Iris pigment epithelial cell (primary cell): ENCODE measurements at places on chromosomes 16 and 17.
A peak's percentile ranks its signal among the peaks of the same experiment; 100 is the strongest.

DNA sequence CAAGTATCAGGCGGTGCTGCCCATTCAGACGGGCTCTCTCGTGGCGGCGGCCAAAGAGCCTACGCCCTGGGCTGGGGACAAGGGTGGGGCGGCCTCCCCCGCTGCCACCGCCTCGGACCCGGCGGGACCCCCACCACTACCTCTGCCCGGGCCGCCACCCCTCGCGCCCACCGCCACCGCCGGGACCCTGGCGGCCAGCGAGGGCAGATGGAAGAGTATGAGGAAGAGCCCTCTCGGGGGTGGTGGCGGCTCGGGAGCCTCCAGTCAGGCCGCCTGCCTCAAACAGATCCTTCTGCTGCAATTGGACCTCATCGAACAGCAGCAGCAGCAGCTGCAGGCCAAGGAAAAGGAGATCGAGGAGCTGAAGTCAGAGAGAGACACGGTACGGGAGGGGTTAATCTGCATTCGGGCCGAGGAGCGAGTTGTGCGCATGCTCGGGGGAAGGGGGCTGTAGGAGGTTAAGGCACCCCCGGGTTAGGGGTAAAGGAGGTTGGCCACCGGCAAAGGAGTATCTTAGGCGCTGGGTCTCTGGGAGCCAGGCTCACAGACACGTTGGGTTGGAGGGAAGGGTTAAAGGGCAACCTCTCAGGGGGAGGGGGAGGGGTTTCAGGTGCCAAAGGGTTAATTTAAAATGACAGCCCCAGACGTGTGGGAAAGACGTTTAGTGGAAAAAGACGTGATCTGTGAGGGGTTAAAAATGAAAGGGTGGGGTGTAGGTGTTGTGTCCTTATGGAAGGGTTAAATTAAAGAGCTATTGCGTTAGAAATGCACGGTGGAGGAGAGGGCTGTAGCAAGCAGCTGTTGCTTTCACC is 1.4 kb downstream of the MSL1 start:
- no peak for DNase-seq

DNA sequence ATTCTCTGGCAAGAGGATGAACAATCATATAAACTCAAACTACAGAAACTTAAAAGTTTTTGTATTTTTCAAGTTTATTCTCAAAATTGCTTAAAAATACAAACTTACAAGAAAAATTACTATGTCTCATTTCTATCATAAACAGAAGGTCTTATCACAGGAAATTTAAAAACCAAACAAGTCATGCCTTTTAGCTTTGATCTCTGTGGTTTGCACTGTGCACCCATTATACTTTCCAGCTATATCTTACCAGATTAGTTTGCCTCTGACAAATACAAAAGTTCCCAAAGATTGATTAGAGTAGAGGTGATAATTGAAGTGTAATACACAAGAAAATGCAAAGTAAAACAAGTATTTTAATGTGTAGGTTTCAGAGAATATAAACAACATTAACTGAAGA is 117.4 kb downstream of the MYO1D start:
- DNase-seq = no peak

GRCh38 chr16:30409125-30410060 is 2.0 kb downstream of the ZNF771 start:
- DNase-seq = peak; percentile 76

GRCh38 chr17:79154951-79155585 is 80.4 kb downstream of the ENGASE start:
- DNase-seq = no peak

GRCh38 chr16:63596716-63597115 is 1525.1 kb downstream of the CDH11 start:
- DNase-seq = no peak

DNA sequence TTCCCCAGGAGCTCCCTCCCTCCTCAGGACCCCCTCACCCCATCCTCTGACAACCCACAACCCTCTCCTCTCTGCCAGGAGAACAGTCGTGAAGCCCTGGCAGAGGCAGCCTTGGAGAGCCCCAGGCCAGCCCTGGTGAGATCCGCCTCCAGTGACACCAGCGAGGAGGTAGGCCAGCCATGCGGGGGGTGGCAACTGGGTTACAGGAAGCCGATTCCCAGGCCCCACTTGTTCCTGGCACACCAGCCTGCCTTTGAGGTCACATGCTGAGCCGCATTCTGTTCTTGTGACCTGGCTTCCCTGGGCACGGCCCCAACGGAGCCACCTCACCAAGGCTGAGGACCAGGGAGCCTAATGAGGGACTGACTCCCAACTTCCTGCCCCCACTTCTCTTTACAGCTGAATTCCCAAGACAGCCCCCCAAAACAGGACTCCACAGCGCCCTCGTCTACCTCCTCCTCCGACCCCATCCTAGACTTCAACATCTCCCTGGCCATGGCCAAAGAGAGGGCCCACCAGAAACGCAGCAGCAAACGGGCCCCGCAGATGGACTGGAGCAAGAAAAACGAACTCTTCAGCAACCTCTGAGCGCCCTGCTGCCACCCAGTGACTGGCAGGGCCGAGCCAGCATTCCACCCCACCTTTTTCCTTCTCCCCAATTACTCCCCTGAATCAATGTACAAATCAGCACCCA is 7.9 kb downstream of the NAT9 start:
- no peak for DNase-seq

DNA sequence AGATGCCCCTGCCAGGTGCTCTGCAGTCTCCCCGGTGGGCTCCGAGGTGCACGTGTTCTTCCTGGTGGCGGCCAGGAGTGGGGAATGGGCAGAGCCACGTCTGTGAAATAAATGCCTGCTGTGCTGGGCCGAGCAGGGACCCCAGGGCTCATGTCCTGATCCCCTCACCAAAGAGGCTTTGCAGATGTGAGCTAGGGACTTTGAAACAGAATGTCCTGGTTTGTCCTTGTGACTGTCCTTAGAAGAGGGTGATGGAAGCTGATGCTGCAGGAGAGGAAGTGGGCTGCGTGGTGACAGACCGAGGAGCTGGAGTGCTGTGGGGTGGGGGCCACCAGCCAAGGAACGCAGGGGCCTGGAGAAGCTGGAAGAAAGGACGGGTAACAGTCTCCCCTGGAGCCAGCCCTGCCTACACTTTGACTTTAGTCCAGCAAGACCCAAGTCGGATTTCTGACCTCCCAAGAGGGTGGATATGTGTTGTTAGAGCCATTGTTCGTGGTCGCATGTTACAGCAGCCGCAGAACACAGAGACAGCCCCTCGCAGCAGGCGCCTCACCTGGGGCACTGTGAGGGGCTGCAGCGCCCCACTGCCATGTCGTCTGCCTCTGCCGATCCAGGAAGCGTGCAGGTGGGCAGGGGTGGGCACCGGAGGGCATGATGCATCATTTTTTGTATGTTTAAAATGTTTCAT is 217.9 kb upstream of the CIBAR2 start:
- DNase-seq = no peak

DNA sequence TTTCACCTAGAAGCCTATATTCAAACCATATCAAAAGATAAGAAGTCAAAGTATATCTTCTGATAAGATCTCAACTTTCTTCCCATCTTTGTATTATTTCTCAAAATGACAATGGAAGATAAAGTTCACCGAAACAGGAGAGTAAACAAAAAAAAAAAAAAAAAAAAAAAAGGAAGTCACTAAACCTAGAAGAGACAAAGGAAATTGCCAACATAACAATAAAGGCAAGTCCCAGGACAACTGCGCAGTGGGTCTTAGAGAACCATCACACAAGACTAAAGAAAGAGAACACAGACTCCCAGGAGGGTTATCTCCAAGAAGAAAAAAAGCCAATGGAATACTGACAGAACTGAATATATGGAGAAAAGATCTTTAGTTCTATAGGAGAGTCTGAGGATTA is 65.7 kb downstream of the SMURF2 start:
- DNase-seq = no peak

GRCh38 chr16:68397710-68398201 is 50.6 kb downstream of the SMPD3 start:
- DNase-seq = no peak

GRCh38 chr17:79666111-79666510 is 55.3 kb upstream of the RBFOX3 start:
- DNase-seq = no peak

DNA sequence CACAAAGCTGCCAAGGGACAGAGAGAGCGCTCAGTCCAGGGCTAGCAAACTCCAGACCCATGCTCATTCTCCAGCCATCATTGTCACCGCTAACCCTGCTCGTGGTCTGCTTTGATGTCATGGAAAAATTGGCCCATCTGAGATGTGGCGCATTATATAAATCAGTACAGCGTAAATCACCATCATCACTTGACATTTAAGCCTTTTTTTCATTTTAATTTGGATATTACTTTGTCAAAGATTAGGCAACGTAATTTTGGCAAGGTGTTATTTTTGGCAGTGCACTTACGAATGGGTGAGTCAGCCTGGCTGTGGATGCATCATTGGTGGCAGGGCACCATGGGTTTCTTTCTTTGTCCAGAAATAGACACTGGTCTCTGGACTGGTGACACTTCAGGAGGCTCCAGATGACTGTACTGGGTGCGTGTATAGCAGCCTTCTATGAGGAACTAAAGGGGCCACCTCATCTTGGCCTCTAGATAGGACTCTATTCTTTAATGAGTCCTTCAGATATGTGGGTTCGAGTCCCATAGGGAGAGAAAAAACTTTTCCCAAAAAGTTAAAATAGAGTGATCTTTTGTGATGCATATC is 166.3 kb downstream of the MSI2 start:
- DNase-seq = no peak

DNA sequence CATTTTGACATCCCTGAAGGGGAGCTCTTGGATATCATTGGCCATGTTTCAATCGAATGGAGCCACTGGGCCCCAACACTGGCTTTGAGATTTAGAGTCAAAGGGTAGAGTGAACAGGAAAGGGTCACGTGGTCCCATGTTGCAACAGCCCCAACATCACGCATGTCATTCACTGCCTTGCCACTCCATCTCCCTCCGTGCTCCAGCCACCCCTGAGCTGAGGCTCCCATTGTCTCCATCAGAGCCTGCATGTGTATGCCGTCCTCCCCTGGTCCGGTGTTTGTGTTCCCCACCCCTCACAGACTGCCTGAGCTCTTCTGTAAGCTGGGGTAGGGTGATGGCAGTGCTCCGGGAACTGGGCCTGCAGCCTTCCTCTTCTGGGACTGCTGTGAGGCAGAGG is 12.1 kb downstream of the NFE2L1 start:
- DNase-seq = no peak

DNA sequence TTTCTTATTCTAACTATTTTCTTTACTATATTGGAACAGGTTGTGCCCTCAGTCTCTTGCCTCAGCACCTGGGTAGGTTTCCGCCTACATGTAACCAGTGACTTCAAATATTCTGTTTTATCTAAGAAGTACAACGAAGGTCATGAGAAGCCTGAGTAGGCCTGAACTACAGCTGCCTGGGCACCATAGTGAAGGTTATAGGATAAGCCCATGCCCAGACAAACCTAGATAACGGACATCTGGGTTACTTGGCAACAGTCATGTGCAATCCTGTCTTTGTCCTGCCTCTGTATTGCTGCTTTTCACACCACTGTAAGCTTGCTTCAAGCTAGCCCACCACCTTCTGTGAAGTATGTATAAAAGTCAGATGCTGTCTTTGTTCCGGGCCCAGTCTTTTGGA is 25.4 kb upstream of the ARL4D start:
- no peak for DNase-seq

- DNase-seq = no peak
Observed at GRCh38 chr17:69325518-69326376, 1.2 kb downstream of the ABCA5 start.

GRCh38 chr17:7651097-7651664 is 455 bp downstream of the ATP1B2 start:
- no peak for DNase-seq

DNA sequence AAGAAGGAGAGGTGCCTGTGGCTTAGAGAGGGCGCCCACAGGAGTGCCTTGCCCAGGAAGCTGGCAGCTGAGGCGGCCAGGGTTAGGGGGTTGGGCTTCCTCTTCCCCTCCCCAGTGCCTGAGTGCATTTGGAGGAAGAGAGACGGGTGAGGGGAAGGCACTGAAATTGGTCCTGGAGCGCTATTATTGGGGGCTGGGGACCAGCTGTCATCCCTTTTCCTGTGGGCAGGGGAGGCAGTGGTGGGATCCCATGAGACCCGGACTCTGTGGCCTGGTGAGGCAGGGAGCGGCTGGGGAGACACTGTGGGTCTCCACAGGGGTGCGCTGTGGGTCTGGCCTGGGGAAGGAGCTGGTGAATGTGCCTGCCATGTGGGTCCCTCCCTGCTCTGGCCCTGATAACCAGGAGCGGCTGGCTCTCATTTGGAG is 259.7 kb downstream of the SEC14L1 start:
- no peak for DNase-seq

DNA sequence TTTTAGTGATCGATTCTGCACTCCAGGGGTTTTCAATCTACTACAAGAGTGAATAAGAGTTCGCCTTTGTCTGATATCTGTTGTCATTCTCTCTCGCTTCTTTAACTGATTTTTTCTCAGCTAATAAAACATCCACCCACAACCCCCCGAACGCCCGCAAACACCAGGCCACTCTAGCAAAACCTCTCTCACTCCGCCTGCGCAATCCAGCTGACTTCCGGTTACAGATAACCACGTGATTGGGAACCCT is 338 bp upstream of the RPL19 start:
- DNase-seq = peak; percentile 96

- no peak for DNase-seq
Observed at GRCh38 chr16:78669994-78670393, 570.5 kb downstream of the WWOX start.

GRCh38 chr17:11035681-11036080 is 197.8 kb upstream of the PIRT start:
- DNase-seq = no peak

DNA sequence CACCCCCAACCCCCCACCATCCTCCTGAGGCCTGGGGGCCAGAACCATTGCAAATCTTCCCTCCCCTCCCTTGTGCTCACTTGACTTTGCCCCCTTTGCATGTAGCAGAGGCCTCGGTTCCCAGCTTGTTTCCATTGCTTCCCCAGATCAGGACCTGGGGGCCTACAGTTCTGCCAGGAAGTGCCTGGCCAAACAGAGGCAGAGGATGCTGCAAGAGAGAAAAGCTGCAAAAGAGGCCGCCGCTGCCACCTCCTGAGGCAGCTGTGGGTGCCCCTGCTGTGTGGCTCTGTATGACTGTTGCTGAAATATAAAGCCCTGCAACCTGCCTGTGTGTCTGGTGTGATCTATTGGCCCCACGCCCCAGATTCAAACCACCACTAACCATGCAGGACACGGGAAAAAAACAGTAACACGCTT is 2.3 kb downstream of the NDUFB10 start:
- no peak for DNase-seq

DNA sequence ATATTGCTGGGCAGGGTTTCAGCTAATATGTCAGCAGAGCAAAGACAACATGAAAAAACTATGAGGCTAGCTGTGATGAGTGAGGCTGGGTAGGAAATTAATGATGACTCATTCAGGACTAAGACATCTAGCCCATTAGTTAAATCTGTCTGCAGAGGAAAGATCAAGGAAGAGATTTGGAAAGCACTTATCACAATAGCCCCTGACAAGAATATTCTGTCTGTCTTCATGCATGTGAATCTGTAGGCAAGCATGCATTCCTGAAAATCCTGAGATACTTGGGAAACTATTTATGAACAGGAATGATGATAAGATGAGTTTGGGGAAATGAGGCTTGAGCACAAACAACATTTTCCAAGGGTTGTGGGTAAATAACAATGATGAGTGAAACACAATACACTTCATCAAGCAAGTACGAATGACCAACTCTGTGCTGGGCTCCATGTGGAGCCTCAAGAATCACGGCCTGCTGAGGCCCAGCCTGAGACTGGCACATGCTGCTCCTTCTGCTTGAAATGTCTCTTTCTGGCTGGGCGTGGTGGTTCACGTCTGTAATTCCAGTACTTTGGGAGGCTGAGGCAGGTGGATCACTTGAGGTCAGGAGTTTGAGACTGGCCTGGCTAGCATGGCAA is 96.5 kb upstream of the ASIC2 start:
- DNase-seq = peak; percentile 1
